Hematopoietic multipotent progenitor cell treated with erythropoietin and hydrocortisone succinate and interleukin-3 and kit ligand, for 15 days (in vitro differentiated cells): ENCODE measurements at places on chromosomes 7 and 10.
A peak's percentile ranks its signal among the peaks of the same experiment; 100 is the strongest.

DNA sequence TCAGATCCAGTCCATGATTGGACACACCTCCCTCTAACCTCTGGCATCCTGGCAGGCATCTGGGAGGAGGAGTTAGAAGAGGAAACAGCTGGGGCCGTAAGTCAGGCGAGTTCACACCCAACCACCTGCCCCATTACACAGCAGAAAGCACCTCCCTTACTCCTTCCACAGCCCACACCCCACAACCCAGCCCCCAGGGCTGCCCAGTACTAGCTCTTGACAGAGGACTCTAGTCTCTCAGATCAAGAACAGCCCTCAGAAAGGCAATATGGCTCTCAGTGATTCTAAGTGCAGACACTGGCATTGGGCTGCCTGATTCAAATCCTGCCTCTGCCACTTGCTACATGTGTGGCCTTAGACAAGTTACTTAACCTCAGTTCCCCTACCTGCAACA, 34.1 kb downstream of the KCNMA1 start:
- no peak for DNase-seq

DNA sequence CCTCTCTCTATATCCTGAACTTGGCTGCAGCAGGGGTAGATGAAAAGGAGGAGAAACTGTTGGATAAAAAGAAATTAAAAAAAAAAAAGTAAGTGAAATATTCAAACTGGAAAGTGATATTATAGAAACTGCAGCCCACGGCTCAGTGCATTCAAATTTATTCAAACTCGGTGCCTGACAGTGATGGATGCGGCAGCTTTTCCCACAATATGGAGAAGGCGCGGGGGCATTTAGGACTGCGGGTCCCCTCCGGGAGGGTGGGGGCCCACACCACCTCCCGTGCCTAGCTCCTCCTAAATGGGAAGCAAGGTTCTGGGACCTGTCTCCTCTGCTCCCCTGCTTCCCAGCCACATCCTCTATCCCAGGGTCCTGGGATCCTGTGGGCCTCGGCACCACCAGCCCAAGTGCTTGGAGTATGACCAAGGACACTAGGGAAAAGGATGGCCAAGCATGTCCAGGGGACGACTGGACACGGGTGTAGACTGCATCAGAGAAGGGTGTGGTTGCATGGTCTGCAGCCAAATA, 82.4 kb downstream of the HIF1AN start:
- DNase-seq, result no peak

DNA sequence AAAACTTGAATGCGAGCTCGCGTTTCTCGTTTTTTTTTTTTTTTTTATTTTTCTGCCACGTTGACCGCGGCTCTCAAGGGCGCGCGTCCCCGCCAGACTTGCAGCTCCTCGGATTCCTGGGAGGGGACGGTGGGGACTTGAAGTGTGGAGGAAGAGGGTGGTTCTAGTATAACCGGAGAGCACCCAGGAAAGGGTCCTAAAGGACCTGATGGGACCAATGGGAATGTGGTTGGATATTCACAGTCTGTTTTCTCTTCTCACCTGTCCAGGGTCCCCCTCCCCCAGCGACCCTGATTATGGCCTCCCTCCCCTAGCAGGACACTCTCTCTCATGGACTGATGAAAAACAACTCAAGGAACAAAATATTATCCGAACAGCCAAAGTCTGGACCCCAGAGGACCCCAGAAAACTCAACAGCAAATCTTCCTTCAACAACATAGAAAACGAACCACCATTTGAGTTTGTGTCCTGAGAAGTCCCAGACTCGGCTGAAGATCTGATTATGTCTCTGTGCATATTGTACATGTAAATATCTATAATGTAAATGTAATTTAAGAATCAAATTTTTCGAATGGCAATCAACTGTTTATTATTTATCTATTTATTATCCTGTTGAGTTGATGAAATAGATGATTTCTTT, 1.4 kb downstream of the PTF1A start:
- DNase-seq, result no peak

DNA sequence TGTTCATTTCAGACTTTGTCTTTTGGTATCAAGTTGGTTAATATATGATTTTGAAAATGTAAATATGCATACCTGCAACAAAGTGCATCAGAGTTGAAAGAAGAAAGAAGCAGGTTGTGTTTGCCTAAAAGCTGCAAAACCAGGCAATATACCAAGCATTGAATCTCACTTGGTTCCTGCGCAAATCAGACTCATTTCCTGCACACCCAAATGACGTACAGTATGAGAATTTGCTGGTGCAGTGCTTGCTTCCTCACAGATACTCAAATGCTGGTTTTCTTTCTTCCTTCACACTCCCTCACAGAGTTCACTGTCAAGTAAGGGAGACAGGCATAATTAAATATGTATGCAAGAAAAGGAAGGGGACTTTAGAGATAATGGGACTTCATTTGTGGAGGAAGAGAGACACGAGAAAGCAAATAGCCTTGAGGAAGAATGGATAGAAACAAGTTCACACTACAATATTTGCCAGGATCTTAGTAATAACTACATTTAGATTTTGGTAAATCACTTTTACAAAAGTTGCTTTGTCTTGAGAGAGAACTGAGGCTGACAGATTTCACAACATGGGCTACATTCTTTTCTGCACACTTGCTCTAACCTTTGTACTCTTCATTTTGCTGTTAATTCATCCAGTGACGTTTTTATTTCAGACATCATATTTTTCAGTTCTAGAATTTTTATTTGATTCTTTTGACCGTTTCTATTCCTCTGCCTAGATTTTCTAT, 56.9 kb upstream of the AOAH start:
- DNase-seq, result no peak

DNA sequence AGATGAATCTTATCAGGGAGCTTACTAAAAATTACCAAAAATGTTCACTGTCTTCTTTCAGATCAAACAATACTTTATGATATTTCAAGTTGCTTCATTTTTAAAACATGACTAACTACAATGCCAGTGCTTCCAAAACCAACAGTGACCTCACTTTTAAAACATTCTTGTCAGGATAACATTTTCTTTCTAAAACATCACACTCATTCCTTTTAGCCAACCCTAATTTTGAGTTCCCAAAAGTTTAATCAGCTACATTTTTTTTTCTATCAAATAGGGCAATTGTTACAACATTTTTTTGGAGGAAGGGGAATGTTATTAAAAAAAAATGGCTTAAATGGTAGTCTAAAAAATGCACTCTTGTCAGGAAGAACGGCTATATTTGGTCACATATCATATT, 37.3 kb downstream of the RTKN2 start:
- DNase-seq, result no peak

GRCh38 chr7:116782177-116782711, 80.1 kb upstream of the CAPZA2 start:
- DNase-seq, result no peak

DNA sequence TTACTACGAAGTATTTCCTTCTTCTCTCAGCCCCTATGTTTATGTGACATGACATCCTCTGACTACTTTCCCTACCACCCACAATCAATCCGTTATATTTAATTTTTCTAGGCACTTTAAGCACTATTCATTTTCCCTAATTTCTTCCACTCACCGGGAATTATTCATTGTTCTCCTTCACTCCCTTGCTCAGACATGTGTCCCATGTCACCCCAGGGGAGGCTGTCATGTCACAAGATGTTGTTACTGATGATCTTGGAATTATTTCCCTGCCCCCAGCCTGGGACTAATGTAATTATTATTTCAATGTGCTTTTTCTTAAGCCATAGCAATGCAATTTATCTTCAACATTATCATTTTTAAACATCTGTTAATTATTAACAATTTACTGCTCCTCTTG, 317.2 kb downstream of the PHF14 start:
- no peak for DNase-seq

- no peak for DNase-seq
Observed at GRCh38 chr7:15323550-15323949, 238.3 kb downstream of the AGMO start.

DNA sequence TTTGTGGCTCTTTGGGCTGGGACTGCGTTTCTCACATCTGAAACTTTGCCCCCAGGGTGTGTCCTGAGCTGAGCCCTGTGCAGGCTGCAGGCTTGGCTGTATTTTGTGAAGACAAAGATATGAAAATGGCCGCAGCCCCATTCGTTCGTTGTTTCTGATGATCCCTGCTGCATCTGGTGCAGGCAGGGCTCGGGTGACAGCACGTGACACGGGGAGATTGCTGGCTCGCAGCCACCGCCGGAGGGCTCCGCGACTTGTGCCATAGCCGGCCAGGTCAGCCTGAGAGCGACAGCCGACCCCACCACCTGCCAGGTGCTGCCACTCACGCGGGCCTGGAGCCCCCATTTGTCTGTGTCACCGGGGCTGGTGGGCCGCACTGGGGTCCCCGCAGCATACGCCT, 81.3 kb downstream of the ZRANB1 start:
- DNase-seq, result no peak

DNA sequence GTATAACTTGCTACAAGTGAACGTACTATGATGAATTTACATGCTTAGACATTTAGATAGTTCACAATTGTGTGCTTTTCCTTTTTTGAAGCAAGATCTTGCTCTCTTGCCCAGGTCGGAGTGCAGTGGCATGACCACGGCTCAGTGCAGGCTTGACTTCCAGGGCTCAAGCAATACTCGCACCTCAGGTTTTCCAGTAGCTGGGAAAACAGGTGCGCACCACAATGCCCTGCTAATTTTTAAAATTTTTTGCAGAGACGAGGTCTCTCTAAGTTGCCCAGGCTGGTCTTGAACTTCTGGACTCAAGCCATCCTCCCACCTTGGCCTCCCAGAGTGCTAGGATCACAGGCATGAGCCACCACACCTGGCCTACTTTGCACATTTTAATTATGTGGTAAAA, 1.8 kb downstream of the GPR15LG start:
- DNase-seq, result no peak

- DNase-seq, result peak; percentile 66
Observed at GRCh38 chr7:48109848-48110663, 21.0 kb downstream of the UPP1 start.

GRCh38 chr10:48940372-48940771, 732 bp upstream of the LRRC18 start:
- no peak for DNase-seq

DNA sequence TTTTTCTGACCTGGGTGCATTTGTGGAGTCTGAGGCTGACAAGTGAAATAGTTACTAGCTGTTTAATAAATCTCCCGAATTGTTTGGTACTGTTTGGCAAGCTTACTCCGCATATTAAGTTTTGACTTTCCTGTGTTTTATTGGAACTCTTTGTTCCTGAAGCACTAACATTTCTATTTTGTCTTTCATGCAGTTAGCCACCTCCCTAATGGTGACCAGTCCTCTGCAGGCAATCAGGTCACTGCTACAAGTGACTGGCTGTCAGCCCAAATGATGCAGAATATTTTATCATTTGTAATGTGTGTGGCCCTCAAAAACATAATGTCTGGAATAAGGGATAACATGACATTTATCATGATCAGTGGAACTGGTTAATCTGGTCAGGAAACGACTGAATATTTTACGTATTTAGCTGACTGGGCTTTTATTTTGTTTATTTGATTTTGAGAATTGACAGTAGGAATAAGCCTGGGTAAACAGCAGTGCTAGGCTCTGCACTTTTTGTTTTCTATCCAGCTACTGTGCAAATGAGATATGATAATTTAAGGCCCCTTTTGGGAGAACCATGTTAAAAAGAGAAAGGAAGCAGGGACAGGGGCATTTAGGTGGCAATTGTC, 82.9 kb downstream of the ST7 start:
- peak; percentile 27 for DNase-seq

DNA sequence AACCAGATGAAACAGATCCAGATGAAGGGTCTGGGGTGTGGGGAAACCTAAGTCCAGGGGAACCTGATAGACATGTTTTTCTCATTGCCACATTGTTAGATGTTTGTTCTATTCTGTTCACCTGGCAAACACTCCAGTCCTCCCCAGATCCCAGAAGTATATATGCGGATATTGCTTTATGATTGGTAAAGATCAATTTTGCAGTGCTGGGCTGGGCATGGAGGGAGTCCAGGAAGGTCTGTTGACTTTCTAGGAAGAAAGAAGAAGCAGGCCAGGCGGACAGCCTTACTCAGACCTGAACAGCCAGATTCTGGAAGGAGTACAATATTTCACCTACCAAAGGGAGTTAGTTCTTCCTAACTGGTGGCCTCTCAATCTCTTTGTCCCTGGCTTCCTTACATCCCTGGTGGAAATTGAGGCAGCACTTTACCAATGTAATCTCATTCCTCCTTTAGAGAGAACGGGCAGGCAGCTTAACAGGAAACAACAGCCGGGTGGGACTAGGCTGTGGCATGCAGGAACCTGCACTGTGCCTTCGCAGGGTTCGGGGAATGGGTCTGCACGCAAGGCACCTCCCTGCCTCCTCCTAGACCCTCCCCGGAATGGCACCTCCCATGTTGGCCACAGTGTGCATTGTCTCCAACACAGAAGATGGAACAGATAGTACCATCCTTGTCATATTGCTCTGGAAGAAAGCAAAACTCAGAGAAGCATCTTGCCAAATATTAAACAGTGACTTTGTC, 930 bp downstream of the GIMAP6 start:
- no peak for DNase-seq

DNA sequence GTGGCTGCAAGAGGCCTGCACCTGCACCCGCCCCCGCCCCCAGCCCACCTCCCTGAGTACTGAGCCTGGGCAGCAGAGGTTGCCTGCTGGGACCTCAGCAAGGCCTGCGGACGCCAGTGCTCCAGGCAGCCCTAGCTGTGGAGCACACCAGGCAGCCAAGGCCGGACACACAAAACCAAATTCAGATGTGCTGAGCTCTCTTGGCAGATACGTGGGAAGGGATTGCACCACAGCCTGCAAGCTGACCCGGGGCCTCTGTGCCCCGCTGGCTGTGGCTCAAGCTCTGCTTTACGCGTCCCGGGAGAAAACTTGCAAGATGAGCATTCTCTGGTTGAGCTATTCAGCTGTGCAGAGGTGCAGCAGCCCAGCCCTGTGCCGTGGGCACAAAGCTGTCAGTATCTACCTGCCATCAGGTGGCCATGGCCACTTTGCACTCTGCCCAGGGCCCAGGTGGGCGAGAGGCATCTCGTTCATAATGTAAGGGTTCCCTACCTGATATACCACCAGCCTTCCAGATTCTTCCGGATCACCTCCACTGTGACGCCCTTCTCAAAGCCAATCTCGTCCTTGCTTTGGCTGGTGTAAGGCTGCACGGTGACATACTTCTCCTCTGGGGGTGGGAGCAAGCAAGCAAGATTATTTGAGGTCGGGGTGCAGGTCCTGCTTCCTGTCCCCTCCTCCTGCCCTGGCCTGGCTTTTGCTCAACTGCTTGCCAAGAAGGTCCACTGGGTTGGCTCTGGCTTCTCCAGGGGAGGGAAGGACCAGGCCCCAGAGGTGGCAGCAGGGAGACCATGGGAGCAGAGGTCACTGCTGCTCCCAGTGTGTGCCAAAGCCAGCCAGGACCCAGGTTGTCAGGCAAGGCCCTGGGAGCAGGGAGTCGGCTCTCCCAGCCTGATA, 123.4 kb downstream of the NEURL1 start:
- no peak for DNase-seq
